ENCODE measurements at places on chromosomes 4 and X.

GRCh38 chrX:9188117-9188516, 154.2 kb upstream of the FAM9B start:
- no peak for DNase-seq

DNA sequence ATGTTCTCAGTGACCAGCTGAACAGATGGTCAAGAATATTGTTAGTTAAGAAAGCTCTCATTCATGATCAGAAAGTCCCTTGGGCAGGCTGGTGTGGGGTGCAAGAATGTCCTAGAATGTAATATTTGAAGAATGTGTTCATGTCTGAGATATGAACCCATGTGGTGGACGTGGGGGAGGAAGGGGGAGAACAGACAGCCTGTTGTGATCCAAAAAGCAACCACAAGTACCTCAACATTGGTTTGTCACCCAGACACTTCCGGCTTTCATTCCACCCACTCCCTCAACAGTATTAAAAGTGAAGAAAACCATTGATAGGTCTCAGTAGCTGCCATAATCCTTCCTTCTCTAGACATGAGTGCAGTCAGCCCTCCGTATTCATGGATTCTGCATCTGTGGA, 82.2 kb downstream of the MAML3 start:
- peak; percentile 97 for DNase-seq

DNA sequence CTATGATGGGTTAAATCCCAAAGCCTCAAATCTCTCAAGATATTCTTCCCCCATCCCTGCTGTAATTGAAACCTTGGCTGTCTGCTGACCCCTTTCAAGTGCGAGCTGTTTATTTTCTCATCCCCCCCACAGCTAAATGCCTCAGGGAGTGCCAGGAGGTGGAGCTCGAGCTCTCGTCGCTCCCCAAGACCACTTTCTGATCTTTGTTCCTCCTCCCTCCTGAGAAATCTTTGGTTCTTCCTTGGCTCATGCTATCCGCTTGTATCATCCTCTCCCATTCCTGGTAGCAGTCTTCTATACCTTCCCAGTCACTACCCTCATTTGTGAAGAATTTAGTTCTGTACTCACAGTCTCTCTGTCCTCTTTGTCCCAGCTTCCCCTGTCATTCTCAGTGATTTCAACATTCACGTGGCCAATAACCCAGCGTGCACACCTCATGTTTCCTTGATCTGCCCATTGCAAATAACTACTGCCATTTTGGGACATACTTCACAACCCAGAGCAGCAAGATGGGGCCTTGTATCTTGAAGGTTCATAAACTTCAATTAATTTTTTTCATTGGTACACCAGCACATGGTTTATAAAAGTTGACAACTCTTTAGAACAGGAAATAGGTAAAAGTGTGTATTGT, 9.2 kb upstream of the SLC25A43 start:
- DNase-seq, result no peak

GRCh38 chrX:108397627-108398391, 40.4 kb downstream of the COL4A6 start:
- peak; percentile 69 for DNase-seq

- DNase-seq, result no peak
These were observed 384.8 kb downstream of the AFF2 start for GRCh38 chrX:148885203-148885602.

DNA sequence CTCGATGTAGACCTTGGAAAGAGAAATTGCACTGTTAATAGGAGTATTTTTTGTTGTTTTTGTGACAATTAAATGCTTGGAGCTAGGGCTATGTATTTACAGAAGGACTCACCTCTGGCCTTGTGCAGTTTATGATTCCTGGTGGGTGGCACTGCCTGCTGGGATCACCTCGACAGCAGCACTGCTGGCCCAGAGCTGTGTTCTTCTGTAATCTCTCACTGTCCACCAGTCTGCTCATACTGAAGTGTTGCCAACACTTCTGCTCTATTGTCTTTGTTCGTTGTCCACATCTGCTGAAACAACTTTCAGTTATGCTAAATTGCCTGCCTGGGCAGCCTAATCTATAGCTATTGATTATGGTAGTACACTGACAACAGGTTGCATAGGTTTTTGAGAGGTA, 194.4 kb upstream of the ANK2 start:
- DNase-seq, result no peak

- no peak for DNase-seq
These were observed 134.3 kb downstream of the AMELX start for GRCh38 chrX:11427453-11428071.

DNA sequence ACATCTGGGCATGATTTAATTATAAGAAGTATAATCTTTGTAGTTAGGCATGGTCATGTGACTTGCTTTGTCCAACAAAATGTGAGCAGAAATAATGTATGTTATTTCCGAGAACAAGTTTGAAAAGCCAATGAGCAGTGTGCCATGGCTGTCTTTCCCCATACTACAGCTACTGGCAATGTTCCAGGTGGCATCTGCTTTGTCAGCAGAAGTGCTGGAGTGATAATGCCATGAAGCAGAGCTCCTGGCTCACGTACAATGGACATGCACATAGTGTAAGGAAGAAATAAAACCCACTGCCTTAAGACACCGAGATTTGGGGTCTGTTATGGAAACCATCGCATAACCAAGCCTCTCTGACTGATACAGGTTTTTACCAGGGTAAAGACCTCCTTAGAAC, 212.6 kb upstream of the RASGEF1B start:
- no peak for DNase-seq

- no peak for DNase-seq
These were observed 365.0 kb upstream of the RASGEF1B start for GRCh38 chr4:81836716-81837115.

GRCh38 chrX:41732260-41732659, 8.3 kb downstream of the GPR82 start:
- DNase-seq, result no peak

- no peak for DNase-seq
These were observed 19.6 kb upstream of the TMEM184C start for GRCh38 chr4:147597561-147597960.

DNA sequence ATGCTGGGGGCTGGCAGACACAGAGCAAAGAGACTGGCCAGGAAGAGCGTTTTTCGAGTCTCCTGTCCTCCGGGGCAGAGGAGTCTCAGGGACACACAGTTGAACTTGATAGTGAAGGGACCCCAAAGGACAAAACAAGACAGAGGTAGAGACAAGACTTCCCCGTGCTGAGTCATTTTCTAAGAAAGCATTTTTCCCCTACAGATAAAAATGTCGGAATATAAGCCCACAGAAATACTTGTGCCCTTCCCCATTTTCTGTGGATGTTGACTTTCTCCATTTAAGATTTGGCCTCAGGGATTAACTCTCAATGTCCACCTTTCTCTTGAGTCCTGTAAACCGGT, 523 bp upstream of the BTK start:
- DNase-seq, result no peak

- DNase-seq, result no peak
These were observed 4.0 kb upstream of the MSX1 start for GRCh38 chr4:4855301-4856070.

GRCh38 chr4:37440501-37440900, 196.0 kb downstream of the NWD2 start:
- DNase-seq, result no peak

Measured in cardiac fibroblast (primary cell).